ENCODE measurements at places on chromosomes 1 and 21.

DNA sequence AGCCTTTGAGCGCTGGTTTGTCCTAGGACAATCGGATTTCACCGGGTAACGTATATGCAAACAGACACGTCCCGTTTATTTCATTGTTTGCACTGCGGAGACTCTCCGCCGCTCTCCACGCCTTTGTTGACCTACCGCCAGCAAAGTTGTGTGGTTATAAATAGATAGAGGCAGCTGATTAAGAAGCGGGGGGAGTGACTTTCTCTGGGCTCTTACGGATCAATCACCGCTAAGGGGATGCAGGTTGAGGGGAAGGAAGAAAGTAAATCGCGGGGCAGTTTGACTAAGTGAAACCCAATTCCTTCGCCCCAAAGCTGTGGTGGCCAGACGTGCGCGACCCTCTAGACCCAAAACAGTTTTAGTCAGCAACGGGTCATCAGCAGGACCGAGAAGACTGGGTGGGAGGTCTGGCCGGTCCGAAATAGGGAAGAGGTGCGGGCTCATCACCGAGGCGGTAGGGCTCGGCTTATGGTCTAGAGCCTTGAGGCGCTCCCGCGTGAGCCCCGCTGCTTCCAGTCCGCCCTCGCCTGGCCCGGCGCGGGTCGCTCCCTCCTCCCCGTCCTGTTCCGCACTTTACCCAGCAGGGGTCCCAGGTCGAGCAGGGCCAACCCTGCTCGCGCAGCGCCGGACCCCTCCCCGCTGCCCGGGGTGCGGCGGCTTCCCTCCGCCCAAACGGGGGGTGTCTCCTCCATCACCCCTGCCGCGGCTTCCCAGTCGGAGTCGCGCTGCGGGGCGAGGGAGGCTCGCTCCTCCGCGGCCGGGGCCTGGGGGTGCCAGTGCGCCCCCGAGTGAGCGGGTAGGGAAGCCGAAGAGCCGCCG lies 120.8 kb upstream of the RRP15 start:
- peak; percentile 80 for DNase-seq

GRCh38 chr1:83098131-83098530 lies 900.8 kb downstream of the TTLL7 start:
- DNase-seq = no peak

DNA sequence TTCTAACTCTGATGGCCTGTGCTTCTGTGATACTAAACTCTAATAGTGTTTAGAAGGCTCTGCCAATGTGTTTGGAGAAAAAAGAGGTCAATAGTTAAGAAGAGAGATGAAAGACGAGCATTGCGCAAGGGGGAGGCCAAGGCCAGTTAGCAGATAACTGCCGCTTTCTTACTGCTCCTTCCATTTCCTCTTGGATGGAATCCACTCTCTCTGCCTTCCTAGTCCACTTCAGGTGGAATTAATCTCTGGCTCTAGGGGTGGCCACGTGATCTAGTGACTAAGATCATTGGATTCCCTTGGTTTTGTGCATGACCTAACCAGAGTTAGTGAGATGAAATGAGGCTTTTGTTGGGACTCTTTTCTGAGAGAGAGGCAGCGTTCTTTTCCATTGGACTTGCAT lies 148.3 kb downstream of the ACTL8 start:
- peak; percentile 67 for DNase-seq

DNA sequence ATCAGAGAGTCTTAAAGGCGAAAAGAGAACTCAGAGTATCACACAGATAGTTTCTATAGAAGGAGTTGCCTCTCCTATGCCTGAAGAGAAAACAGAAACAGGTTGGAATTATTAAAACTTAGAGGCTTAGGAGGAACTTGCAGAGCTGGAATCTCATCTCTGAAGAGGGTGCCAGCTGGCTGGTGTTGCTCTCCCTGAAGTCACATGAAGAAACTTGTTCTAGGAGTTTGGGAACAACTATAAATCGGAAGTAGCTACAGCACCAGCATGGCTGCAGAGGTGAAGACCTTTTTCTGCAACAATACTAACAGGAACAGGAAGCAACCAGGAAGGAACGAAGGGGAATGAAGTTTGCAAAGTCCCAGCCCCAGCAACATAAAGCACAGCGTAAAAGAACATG lies 35.8 kb downstream of the FMO3 start:
- no peak for DNase-seq

DNA sequence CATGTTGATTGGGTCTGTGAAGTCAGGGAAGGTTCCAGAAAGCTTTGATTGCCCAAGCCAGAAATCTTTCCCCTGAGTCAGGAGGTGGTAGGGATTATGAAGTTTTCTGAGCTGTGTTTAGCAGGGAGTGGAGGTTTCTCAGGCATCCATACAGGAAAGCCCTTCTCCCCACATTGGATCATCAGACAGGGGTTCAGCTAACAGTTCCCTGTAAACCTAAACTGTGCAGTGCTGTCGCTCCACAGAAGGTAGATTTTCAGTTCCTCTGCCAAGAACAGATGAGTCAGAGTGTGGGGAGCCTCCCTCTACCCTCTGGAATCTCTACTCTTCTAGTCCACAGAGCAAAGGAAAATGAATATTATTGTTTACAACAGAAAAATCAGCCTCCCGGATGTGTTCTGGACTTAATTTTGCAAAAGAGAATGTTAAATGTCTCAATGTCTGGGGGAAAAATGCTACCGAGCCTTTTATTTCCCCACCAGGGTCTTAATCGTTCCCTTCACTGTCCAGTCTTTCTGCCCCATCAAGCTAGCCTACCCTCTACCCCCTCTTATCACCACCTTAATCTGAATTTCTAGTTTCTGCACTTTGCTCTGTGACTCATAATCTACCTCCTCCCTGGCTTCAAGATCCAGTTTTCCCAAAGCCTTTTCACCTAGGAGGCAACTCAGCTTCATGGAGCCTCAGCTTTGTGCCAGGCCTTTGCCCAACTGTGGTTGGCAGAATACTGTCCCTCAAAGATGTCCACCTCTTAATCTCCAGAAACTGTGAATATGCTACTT lies 355.6 kb downstream of the PRDM2 start:
- DNase-seq = no peak

DNA sequence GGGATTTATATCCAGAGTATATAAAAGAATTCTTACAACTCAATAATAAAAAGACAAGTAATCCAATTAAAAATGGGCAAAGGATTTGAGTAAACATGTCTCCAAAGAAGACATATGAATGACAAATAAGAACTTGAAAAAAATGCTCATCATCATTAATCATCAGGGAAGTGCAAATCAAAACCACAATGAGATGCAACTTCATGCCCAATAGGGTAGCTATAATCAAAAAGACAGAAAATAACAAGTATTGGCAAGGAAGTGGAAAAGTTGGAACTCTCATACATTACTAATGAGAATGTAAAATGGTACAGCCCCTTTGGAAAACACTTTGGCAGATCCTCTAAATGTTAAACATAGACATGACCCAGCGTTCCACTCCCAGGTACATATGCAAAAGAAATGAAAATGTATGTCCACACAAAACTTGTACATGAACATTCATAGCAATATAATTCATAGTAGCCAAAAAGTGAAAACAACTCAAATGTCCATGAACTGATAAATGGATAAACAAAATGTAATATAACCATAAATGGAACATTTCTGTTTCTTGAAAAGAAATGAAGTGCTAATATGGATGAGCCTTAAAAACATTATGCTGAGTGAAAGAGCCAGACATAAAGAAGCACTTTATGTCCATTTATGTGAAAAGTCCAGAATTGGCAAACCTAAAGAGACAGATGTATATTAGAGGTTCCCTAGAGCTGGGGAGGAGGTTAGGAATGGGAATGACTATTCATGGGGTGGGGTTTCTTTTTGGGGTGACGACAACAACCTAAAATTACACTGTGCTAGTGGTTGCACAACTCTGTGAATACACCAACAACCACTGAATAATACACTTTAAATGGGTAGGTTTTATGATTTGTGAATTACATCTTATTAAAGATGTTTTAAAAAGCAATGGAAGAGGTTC lies 259.7 kb downstream of the RHOU start:
- DNase-seq = no peak

- no peak for DNase-seq
Measured at GRCh38 chr1:30636621-30637020, 86.8 kb downstream of the MATN1 start.

GRCh38 chr1:147924813-147925212 lies 3.4 kb upstream of the GPR89B start:
- no peak for DNase-seq

DNA sequence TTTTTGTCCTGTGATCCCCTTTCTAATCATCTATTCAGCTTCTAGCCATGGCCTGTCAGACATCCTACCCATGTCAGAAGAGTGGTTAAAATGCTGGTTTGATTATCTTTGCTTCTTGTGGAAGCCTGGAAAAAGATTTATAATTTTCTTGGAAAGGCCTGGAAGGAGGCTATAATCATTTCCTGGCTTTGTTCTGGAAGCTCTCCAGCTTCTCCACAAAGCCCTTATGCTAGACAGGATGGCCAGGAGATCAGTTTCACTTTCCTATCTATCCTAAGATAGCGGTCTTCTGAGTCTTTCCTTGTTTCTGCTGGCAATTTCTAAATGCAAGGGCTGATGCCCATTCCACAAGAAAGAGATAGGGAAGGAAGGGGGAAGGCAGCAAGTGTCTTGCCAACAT lies 90.9 kb upstream of the SLC44A3 start:
- DNase-seq = no peak

GRCh38 chr1:104630567-104631149 lies 881.0 kb downstream of the AMY1C start:
- no peak for DNase-seq

GRCh38 chr1:207959141-207959825 lies 48.4 kb upstream of the CD34 start:
- no peak for DNase-seq

DNA sequence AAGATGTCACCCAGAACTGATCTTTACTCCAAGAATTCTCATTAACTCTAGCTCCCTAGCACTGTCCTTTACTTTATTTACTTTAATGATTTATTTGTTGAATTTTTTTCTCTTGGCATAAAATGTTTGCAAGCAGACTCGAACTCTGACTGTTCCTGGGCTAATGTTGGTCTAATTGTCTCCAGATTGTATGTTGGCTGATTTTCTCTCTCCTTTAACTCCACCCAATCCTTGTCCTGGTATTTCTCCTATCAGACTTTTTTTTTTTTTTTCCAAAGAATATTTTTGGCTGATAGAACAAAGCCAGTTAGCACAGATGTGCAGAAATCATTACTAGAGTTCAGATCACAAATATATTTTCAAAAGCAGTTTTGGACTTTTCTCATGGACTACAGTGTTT lies 82.6 kb downstream of the ATF6 start:
- DNase-seq = no peak

DNA sequence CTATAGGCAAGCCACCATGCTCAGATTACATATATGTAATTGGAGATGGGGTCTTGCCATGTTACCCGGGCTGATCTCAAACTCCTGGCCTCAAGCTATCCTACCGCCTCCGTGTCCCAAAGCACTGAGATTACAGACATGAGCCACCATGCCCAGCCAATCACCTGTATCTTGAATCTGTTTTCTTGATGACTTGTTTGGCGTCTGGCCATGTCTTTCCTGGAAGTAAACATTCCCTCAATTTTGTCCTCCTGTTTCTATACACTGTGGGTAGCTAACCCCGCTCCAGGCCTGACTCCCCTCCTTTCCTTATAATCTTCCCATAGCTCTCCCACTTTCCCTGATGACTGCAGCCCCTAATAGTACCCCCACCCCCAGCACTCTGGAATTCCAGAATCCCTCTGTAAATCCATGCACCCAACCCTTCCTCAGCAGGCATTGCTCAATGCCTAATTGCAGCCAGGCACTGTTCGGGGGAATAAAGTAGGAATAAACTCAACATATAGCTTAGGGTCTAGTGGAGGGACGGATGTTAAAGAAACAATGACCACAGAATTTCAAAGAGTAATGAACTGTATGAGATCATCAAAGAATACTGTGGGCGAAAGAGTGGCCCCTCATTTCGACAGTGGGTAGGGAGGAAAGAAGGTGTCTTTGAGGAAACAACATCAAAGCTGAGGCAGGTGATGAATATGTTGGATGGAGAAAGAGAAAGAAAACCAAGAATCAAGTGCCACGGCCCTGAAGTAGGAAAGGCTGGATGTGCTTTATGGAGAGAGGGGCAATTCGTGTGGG lies 161.5 kb downstream of the ADSS2 start:
- no peak for DNase-seq

GRCh38 chr1:47906009-47906432 lies 91.2 kb downstream of the TRABD2B start:
- peak; percentile 64 for DNase-seq

GRCh38 chr1:79310609-79311008 lies 304.1 kb upstream of the ADGRL4 start:
- DNase-seq = no peak

DNA sequence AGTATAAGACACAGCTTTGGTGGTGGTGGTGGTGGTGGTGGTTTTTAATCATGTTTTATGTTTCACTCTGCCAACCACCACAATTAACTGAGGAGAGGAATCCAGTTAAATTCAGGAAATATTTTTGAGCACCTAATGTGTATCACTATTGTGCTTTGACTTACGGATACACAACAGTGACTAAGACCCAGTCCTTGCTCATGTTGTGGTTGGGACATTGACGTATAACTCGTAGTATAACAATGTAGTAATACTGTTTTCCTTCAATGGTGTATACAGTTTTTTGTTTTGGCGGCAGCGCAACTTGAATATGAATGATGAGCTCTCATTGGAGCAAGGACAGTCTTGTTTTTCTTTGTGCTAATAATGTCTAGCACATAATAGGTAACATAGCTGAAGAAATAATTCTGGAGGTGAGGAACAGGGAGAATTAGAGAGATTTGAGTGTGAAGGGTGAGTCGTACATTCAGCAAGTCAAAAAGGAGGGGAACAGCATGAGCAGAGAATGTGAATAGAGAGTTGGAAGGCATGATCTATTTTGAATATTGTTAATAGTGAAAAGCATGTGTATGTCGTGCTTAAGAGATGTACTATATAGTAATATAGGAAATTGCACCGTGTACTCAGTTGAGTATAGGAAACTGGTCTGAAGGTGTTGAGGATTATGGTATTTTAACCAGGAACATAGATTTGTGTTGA lies 5.5 kb downstream of the CACYBP start:
- no peak for DNase-seq

DNA sequence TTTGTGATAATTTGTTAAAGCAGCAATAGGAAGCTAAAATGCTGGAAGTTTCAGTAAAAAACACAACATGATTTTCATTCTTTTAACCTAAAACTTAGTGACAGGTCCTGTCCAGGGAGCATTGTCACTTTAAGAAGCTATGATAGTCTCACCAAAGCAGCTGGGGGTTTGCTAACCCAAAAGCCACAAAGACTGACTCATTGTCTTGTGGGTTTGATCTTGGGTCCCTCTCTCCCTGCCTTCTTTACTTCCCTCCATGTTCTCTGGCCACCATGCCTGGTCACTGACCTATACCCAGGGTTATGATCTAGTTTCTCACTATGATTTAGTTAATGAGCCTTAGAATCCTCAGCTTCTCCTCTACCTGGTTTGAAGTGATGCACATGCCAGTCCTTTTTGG lies 213.5 kb upstream of the PTGFR start:
- no peak for DNase-seq

GRCh38 chr1:50976111-50976889 lies 6.3 kb downstream of the CDKN2C start:
- DNase-seq = peak; percentile 87

GRCh38 chr1:89451011-89451410 lies 73.6 kb upstream of the LRRC8B start:
- DNase-seq = no peak

GRCh38 chr1:29651684-29652665 lies 415.7 kb downstream of the PTPRU start:
- DNase-seq = no peak
